Kidney glomerular epithelial cell (primary cell): ENCODE measurements at places on chromosomes 7 and 10.

GRCh38 chr7:10874666-10875065 is 99.0 kb upstream of the PHF14 start:
- no peak for DNase-seq

- DNase-seq = no peak
Measured at GRCh38 chr10:90847436-90847835, 10.4 kb downstream of the HTR7 start.

- no peak for DNase-seq
Measured at GRCh38 chr7:763762-764161, 36.7 kb upstream of the PRKAR1B start.

- DNase-seq = no peak
Measured at GRCh38 chr10:127013691-127014473, 108.7 kb downstream of the DOCK1 start.

DNA sequence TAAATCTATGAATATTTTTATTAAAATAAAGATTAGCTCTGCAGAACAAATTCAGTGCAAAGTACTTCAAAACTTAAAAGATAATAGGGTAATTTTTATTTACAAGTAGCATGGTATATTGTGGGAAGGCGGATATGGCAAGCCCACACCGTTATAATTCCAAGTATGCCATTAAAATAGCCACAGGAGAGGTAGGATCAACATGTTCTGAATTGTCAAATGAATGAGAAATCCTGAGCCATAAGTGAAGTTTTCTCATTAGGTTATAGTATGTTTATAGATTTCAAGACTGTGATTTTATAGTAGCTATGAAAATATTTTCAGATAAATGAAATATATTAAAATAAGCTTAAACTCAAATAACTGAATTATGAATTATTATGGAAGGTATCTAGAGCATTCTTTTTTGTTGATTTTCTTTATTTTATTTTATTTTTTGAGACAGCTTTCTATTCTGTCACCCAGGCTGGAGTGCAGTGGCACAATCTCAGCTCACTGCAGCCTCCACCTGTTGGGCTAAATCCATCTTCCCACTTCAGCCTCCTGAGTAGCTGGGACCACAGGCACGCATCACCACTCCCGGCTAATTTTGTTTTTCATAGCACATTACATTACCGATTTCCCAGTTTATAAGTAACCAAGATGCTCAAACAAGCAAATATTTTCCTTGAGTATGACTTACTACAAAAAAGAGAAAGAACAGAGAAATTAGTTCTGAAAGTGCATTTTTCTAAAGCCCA is 956.6 kb downstream of the GATA3 start:
- DNase-seq = no peak

GRCh38 chr7:96495751-96496216 is 173.9 kb upstream of the SLC25A13 start:
- DNase-seq = no peak

- no peak for DNase-seq
Measured at GRCh38 chr7:41811941-41812340, 109.1 kb upstream of the INHBA start.

DNA sequence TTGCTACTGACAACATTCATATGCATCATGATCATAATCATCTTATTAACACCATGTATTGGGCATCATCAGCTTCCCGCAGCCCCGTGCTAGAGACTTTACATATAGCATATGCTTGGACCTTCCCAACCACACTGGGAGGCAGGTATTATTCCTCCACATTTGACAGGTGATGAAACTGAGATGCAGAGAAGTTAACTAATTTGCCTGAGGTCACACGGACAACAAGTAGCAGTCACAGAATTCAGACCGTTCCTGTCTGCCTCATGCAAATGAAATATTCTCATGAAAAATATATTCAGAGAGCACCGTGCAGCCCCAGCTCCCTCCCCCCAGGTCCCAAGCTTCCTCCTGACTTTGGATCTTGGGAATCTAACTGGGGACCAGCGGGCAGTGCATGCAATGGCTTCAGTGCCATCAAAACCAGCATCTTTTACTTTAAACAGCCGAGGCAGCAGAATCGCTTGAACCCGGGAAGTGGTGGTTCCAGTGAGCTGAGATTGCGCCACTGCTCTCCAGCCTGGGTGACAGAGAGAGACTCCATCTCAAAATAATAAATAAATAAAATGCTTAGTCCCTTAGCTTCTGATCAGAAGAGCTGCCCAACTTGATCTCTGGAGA is 112.2 kb upstream of the GPR26 start:
- DNase-seq = no peak
